ENCODE measurements at places on chromosomes 5 and 9.
A peak's percentile ranks its signal among the peaks of the same experiment; 100 is the strongest.

DNA sequence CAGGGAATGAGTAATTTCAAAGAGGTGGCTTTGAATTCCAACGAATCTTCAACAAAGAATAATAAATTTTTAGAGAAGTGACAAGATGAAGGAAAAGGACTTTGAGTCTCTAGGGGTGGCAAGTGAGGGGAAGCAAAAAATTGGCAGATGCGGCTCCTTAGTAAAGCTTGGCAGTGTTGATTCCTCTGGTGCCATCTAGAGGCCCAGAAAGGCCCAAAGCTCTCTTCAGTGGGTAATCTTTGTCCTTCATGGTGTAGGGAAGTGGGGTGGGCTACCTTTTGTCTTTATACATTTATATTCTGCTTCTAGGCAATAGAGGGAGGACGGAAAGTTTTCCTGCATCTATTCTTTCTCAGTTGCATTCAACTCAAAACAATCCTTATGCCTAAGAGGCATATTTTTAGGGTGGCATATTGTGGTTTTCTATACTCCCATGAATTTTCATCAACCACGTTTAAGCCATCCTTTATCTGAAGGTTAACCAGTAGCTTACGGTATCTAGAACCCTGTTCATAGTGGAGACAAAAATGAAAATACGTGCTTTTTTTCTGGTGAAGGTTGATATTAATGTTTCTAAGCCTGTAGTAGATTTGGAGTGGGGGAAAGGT is 17.5 kb upstream of the ROPN1L start:
- DNase-seq: peak; percentile 51

GRCh38 chr5:103247118-103247517 is 11.4 kb upstream of the MACIR start:
- DNase-seq: no peak

DNA sequence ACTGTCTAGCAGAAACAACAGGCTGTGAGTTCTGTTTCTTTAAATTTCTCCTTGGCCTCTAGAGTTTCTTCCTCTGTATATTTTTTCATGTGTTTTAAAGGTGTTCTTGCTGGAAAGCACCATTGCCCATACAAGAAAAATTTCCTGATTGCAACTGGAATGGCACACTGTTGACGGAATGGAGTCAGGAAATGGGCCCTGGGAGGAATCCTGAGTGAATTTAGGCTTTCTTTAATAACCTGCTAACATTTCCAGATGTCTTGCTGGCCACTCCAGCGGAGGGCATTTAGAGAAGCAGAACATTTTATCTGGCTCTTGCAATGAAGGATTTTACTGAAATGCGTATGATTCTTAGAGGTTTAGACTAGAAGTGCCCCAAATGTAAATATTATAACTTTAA is 736.3 kb downstream of the TAF11L14 start:
- no peak for DNase-seq

GRCh38 chr9:78871452-78872331 is 574.8 kb downstream of the PSAT1 start:
- no peak for DNase-seq

- DNase-seq: no peak
Measured at GRCh38 chr5:126046846-126047571, 376.2 kb upstream of the GRAMD2B start.

GRCh38 chr9:137784641-137785513 is 92.7 kb upstream of the CACNA1B start:
- DNase-seq: no peak

- no peak for DNase-seq
Measured at GRCh38 chr9:125189011-125189360, 617 bp downstream of the PPP6C start.

GRCh38 chr9:36632892-36633291 is 60.2 kb downstream of the MELK start:
- DNase-seq: no peak

GRCh38 chr5:181189363-181189961 is 15.5 kb downstream of the TRIM7 start:
- no peak for DNase-seq

DNA sequence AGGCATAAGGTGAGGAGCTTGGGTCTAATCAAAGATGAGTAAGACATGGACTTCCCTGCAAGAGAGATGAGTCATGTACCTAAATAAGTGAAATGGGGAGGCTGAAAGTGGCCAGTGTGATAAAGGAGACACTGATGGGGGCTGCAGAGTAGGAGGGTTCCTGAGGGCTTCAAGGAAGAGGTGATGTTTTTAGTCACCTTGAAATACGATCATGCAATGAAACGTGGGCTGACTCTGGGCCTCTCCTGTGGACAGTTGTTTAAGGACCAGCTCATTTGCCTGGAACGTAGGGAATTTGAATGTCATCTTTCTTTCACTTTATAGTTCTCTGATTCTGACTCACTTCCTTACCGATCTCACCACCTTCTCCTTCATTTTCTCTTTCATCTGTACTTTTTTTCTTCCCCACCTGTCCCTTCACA is 49.6 kb upstream of the CPLX2 start:
- DNase-seq: no peak

DNA sequence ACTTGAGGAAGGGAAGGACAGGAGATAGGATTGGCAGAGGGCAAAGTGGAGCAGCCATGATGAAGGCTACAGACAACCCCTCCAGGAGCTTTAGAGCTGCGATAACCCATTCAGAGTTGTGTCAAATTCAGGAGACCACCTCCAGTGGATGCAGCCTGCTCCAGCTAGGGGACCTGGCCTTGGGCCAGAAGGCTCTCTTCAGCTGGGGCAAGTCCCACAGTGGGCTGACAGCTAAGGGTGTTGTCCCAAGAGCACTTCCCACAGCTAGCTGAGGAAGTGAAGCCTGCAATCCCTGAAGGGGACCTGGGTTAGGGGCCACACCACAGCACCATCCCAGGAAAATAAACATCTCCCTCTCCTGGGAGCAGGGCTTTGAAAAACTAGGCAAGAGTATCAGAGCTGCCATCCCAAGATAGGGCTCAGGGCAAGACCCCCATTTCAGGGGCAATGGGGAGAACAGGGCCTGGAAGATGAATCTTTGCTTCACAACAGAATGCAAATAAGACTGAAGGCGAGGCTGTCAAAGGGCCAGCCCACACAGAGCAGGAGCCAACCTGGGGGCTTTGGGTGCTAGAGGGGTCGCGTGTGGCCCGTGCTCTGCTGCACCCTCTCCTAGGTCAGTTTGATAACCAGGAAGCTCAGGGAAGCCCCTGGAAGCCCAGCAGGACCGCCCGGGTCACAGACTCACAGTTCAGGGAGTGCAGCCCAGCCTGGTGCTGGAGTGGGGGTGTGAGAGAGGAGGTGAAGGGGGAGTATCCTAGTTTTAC is 19.3 kb upstream of the DAPK1 start:
- DNase-seq: no peak

- DNase-seq: no peak
Measured at GRCh38 chr9:88781628-88782391, 209.5 kb upstream of the S1PR3 start.

DNA sequence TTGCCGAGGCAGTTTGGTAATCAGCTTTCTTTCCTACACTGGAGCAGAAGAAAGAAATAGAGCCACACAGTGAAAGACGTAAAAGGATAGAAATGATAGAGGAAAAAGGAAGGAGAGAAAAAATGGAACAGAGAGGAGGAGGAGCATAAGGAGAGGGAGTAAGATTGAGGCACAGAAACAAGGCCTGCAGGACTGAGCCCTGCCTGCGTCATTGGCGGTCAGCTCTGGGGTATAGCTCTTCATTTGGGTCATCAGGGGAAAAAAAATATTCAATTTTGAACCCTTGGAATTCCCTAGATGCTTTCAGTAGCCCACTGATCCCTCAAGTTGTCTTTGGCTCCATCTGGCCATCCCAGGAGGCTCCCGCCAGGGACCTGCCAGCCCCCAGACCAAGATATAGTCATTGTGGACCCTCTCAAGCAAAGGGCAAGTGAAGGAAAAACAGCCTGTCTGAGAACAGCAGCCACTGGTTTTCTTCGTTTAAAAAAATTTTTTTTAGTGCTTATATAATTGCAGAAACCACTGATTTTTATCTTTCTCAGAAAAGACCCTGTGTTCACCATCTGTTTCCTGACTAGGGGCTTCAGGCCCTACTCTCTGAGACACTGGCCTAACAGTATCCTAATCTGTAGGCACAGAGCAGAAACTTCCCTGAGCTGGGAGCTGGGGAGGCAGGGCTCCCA is 31.3 kb upstream of the MATR3 start:
- DNase-seq: no peak

DNA sequence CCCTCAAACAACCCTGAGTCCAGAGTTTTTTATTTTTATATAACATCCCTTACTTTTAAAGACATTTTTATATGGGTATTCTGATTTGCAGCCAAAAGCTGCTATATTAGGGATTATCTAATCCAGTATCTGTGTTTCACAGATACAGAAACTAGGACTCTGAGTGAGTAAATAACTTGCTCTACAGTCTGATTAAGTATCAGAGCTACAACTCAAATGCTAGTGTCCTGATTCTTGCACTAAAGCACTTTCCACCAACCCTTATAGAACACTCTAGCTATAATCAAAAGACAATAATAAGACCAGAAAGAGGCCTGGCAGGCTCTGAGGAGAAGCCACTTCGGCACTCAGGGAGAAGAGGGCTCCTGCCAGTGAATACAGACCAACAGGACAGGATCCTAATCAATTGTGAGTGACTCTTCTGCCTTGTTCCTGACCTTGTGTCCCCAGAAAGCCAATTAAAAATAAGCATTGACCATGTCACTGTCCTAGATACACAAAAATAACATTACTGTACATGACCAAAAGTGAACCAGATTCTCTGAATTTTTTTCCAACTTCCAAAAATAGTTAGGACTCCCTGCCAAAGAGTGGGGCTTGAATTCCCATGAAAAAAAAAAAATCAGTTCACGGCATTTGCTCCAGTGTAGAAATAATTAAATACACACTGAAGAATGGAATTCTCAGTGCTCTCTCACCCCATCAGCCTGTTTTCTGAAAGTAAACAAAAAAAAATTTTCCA is 63.6 kb upstream of the MAP3K1 start:
- DNase-seq: no peak

GRCh38 chr9:89710697-89711096 is 105.9 kb downstream of the GADD45G start:
- DNase-seq: no peak

GRCh38 chr5:37709020-37709419 is 130.8 kb downstream of the GDNF start:
- no peak for DNase-seq

DNA sequence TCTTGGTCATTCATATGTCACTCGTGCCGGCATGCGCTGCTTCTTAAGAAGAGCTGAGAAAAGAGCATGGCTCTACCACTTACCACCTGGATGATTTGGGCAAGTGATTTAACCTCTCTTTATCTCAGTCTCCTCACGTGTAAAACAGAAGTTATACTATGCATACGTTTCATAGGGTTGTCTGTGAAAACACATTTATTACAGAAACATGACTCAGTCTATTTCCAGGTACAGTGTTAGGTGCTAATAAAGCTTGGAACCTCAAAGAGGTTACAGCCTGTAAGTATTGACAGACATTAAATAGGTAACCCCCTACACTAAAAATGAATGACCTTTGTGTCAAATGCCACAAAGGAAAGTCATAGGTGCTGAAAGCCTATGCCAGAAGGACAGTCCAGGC is 43.1 kb downstream of the MED27 start:
- DNase-seq: no peak

DNA sequence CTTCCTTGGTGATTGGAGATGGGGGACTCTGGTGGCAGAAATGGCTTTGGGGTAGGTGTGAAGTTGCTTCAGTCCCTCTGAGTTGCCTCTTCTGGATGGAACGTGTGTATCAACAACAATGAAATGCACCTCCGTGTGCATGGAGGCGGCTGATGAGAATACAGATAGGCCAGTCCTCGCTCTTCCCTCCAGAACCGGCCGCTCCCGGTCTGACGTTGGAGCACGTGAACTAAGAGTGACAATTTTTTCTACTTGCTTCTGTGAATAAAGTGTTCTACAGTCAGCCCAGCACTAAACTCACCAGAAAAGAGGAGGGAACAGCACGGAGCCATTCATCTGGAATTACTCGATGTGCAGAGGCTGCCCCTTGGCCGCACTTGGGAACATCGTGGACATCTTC is 90.7 kb downstream of the ANKRD33B start:
- no peak for DNase-seq

- peak; percentile 59 for DNase-seq
Measured at GRCh38 chr5:177456976-177457851, 10.6 kb downstream of the PRR7 start.

DNA sequence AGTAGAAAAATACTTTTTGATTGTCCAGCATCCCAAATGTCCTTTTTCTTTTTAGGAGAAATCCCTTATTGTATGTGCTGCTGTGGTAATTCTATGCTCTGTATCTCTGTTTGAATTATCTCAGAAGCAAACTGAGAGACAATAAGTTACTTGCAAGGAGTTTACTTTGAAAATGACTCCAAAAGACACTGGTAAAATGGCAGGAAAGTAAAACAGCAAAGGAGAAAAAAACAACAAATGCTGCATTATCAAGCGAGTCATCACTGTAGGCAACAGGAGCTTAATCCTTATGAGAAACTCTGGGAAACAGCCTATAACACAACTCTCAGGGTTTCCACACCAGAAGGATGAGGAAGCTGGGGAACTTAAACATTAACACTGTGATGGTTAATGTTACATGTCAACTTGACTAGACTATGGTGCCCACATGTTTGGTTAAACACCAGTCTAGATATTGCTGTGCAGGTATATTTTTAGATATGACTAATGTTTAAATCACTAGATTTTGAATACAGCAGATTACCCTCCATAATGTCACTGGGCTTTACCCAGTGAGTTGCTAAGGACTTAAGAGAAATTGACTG is 92.6 kb upstream of the GAS1 start:
- no peak for DNase-seq

GRCh38 chr5:35369965-35370790 is 139.9 kb upstream of the PRLR start:
- DNase-seq: no peak

DNA sequence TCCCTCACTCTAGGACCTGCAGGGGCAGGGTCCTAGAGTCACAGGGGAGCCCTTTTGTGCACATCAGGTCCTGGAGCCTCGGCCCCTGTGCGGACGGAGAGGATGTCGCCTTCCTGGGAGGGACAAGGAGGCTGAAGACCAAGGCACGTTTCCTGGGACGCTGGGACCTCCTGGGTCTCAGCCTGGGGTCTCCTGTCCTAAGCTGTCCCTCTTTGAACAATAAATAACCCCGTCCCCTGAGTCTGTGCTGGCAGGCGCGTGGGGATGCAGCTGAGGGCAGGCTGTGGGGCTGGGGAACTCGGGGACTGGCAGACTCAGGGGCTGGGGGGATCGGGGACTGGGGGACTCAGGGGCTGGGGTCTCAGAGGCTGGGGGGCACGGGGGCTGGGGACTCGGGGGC is 31.1 kb downstream of the PAEP start:
- no peak for DNase-seq

DNA sequence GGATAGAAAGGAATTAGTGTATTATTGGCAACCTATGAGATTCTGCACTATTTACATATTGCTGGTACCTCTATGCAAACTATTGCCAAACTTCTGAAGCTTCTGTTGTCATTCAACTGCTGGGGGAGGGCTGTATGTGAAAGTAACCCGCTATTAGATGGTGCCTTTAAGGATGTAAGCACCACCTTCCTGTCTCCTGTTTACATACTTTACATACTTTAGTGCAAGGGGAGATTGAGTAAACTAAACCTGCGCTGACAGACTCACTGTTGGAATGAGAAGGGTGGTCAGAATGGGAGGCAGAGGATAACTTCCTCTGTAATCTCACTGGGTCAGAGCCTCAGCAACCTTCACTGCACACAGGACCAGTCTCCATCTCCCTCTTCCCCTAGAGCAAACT is 123.8 kb downstream of the NR3C1 start:
- DNase-seq: no peak
